CD4-positive, alpha-beta T cell treated with Interleukin-15 for 1 hour (primary cell): ENCODE measurements at places on chromosomes 12 and 14.
A peak's percentile ranks its signal among the peaks of the same experiment; 100 is the strongest.

GRCh38 chr12:92566448-92567019 lies 136.3 kb upstream of the PLEKHG7 start:
- DNase-seq = no peak

DNA sequence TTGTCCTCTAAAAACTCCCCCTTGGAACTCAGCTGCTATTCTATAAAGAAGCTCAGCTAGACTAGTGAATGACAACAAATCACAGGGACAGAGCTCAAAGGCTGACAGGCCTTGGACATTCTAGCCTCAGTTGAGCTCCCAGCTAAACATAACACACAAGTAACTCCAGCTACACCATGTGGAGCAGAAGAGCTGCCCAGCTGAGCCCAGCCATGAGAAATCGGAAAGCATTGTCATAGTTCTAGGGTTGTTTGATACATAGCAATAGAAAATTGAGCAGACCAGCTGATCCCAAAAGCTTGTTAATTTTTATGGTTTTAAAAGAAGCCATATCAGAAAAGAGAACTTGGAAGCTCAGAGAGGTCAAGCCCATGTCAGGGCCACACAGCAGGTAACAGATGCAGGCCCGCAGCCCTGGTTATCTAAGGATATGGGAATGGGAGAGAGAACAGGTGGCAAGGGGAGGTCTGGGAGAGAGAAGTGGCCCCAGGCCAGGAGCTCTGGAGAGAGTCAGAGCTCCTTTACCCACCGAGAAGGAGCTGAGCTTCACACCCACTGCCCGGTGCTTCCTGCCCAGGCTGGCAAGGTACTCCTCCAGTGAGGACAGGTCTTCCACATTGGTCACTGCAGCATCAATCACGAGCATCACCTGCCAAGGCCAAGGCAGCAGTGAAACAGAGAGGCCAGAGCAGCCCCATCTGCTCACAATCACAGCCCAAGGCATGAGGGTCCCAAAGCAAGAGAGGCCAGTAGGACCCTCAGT lies 2.9 kb downstream of the NGB start:
- no peak for DNase-seq

DNA sequence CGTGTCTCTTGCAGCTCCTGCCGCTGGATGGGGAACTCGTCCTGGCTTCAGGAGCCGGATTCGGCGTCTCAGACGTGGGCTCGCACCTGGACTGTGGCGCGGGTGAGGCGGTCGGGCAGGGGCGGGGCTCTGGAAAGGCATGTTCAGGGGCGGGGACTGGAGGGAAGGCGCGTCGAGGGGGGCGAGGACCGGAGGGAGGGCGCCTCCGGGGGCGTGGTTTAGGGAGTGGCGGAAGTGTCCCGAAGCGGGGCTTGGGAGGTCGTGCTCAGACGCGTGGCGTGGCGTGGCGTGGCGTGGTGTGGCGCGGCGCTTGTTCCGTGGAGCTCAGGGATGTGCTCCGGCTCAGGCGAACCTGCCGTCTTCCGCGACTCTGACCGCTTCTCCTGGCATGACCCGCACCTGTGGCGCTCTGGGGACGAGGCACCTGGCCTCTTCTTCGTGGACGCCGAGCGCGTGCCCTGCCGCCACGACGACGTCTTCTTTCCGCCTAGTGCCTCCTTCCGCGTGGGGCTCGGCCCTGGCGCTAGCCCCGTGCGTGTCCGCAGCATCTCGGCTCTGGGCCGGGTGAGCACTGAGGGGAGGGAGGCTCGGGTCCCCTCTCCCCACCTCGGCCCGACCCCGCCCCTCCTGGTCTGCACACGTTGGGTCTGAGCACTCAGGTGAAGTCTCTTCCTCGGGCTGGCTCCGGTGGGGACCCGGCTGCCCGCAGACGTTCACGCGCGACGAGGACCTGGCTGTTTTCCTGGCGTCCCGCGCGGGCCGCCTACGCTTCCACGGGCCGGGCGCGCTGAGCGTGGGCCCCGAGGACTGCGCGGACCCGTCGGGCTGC lies 6.2 kb downstream of the AMN start:
- peak; percentile 86 for DNase-seq

DNA sequence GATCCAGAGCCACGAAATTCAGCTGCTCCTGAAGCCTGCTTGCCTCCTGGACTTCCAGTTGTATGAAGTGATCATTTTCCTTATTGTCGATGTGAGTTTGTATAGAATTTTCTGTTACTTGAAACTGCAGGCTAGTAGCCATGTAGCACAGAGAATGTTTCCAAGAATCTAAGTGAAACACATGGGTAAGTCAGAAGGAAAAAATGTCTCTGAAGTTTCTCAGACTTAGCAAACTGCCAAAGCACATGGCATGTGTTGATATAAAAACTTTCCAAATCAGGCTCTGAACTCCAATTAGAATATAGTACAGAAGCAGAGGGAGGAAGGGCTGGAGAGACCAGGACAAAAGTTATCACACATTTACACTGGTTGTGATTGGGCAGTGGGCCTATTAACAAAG lies 9.8 kb upstream of the PCNX1 start:
- no peak for DNase-seq

- peak; percentile 84 for DNase-seq
Measured at GRCh38 chr12:25052196-25052913, 103.5 kb upstream of the BCAT1 start.

GRCh38 chr12:121781998-121782979 lies 11.2 kb downstream of the RHOF start:
- DNase-seq = peak; percentile 63

DNA sequence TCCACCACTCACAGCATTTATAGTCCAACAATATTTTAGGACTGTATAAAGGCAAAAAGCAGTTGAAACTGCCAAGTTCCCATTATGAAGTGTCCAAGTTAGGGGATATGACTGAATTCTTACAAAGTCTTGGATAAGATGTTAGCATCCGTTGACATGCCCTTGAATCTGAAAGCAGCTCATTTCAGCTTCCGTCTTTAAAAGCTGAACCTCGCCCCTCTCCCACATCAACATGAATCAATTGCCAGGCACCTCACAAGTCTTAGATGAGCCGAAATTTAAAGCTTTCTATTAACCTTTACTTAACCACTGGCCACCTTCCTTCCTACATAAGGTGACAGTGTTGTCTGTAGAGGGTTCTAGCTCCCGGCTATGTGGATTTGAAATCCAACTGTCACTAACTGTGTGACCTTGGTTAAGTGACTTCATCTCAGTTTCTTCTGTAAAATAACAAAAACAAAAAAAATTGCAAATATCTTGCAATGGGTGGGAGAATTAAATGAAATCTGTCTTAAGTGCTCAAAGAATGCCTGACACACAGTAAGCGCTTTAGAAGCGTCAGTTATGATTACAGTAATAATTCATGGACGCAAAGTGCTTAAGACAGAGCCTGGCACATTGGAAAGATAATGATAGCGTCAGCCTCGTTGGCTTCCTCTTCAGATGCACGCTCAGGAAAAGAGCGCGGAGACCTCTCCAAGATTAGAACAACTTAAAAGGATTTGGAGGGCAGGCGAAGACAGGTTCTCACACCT lies 1.2 kb downstream of the PPP1CC start:
- peak; percentile 27 for DNase-seq

DNA sequence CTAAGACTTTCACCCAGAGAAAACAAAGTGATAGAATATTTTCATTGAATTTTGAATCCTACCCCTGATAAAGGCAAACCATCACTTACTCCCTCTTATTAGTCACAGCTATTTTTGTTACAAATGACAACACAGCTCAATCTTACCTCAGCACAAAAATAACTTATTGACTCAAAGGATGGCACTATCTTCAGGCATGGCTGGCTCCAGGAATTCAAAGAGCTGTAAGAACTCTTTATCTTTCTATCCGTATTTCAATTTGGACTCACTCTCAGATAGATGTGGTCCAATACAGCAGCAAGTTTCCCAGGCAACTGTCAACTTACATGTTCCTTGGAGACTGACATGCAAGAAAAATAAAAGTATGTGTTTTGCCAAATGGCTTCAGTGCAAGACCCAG lies 709.4 kb upstream of the MDGA2 start:
- DNase-seq = no peak

DNA sequence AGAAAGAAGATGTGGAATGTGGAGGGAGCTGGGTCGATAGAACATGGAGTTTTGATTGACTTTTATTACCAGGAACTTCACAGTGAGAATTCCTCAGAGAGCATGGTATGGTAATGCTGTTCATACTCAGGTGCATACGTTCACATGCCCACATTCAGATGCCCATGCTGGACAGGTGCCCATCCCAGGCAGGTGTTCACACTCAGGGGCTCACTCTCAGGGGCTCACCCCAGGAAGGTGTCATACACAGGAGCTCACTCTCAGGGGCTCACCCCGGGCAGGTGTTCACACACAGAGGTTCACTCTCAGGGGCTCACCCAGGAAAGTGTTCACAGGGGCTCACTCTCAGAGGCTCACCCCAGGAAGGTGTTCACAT lies 360.0 kb upstream of the SFSWAP start:
- DNase-seq = no peak

GRCh38 chr14:70808416-70809224 lies 693 bp downstream of the MAP3K9 start:
- peak; percentile 33 for DNase-seq

- no peak for DNase-seq
Measured at GRCh38 chr12:92492995-92493394, 209.8 kb upstream of the PLEKHG7 start.

- DNase-seq = no peak
Measured at GRCh38 chr12:25794571-25794970, 163.9 kb upstream of the RASSF8 start.

DNA sequence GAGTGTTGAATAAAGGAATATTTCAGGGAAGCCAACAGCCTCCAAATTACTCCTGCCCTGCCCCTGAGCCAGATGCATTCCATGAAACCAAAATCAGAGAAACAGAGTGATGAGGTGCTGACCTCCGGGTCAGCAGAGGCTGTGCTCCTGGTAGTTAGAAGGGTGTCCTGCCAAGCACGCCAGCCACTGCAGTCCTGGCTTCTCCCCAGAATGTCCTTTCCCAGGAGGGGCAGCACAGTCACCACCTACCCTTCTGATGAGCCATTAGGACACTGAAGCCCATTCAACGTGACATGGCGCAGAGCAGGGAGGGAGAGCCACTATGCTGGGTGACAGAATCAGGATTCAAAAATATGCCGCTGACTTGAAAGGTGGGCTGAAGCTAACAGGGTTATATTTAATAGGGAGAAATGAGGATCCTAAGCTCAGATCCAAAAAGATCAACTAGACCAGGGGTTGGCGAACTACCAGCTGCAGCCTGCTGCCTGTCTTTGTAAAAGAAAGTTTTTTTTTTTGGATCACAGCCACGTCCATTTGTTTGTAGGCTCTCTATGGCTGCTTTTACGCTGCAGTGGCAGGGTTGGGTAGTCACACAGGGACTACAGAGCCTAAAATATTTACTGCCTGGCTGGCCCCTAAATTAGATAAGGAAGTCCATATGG lies 34.5 kb upstream of the PLEK2 start:
- no peak for DNase-seq

DNA sequence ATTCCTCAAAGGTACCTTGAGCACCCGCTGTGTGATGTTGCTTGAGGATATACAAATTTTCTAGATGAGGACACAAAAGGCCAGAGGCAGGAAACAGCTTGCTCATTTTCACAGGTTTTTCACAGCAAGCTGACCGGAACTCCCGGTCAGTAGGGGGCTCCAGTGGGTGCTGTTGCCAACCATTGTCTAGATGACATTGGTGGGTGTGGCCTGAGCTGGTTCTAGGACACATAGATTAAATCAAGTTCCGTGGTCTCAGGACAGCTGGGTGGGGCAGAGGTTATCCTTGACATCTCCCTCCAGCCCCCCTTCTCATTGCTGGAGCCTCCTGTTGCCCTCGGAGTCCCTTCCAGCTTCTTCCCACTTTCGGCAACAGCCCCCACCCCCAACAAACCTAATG lies 153.6 kb upstream of the FKBP4 start:
- no peak for DNase-seq
